ENCODE measurements at places on chromosomes 1 and 21. TPM values are rescaled to one million over a fixed set of nuclear protein-coding genes. Genes with fewer than 3 reads are reported as not detected.

The ACTA1 gene
- not detected for total RNA-seq

The LCE3E gene
- not detected for total RNA-seq

The C1orf74 gene
- total RNA-seq = 5.6 TPM

The ERVH48-1 gene
- total RNA-seq = not detected

The CFAP107 gene
- total RNA-seq = not detected

The SPATA6 gene
- 8.6 TPM for total RNA-seq

Data from HCT116 (cell line).